ENCODE measurements at places on chromosomes 2 and 18.

DNA sequence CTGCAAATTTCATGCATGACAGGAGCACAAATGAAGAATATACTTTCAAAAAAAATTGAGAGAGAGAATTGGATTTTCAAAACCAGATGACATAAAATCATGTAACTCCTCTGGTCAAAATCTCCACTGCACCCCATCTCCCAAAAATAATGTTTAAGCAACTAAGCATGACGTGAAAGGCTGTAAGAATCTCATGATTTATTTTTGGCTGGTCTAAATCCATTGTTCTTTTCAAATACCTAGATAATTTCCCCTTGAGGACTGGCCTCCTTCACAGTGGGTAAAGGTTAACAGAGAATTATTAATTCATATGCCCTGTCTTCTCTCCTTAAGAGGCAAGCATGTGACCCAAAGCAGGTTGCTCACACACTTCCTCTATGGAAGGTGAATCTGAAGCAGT is 101.5 kb upstream of the CCDC195 start:
- no peak for DNase-seq

DNA sequence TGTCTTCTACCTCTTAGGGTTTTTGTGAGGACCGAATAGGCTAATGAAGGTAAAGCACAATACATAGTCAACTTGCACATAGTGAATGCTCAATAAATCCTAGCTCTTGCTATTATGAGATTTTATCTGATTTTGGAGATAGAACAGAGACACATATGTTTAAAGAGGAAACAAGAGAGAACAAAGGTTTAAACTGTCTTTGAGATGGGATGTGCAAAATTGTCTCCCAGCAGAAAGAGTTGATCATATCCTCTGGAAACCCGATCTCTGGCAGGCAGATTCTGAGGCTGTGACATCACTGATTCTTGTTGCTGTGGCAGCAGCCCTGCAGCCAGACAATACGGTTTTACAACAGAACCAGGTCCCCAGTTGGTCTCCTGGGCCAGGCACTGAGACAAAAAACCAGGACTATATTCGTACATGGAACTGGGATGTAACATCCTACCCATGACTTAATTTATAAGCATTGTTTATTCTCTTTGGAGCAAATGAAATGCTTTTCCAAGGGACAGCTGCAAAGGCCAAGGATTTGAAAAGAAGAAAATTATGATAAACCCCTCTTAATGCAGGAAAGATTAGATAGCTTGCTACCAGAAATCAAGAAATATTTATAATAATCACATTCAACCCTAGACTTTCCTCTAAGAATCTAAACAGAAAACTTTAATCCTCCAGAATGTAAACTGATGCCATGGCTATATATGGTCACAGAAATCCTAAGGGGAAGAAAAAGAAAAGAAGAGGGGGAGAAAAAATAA is 80.2 kb downstream of the SLC8A1 start:
- no peak for DNase-seq

GRCh38 chr18:58373481-58373880 is 255.4 kb downstream of the ALPK2 start:
- DNase-seq, result no peak

- no peak for DNase-seq
These were observed 35.9 kb upstream of the MRPL19 start for GRCh38 chr2:75610671-75611070.

DNA sequence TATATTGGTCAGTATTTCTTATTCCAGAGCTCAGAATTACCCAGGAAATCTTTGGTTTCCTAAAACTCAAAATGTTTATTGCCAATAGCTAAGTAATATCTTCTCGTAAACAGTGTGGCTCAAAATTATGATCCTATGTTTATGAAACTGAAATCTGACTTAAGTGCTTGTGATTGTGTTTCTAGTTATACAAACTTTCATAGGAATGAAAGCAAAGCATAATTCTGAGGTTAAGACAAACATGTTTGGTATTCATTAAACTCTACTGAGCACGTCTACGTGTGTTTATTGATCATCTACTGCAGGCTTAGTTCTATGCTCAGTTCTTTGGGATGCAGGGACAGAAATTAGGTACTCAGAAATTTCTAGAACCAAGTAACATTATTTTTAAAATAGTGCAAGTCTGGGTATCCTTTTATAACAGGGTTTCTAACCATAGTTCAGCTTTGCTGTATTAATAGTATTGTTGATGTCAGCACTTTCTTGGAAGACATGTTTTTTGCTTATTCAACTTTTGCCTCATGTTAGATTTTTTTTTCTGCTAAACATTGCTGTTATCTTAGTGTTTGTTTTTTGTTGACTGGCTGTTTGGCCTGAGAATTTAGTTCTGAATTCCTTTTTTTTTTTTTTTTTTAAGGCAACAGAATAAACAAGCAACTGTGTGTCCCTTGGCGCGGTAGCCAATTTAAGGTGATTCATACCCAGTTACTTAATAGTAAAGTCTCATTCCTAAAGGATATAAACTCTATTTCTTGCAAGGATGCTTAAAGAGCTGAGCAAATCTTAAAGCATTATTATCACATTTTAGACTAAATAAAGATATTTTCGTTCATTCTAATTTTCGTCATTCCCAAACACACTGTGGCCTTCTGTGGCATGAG is 31.3 kb downstream of the PTPRM start:
- no peak for DNase-seq

GRCh38 chr2:180443888-180444287 is 436.8 kb upstream of the CWC22 start:
- no peak for DNase-seq

DNA sequence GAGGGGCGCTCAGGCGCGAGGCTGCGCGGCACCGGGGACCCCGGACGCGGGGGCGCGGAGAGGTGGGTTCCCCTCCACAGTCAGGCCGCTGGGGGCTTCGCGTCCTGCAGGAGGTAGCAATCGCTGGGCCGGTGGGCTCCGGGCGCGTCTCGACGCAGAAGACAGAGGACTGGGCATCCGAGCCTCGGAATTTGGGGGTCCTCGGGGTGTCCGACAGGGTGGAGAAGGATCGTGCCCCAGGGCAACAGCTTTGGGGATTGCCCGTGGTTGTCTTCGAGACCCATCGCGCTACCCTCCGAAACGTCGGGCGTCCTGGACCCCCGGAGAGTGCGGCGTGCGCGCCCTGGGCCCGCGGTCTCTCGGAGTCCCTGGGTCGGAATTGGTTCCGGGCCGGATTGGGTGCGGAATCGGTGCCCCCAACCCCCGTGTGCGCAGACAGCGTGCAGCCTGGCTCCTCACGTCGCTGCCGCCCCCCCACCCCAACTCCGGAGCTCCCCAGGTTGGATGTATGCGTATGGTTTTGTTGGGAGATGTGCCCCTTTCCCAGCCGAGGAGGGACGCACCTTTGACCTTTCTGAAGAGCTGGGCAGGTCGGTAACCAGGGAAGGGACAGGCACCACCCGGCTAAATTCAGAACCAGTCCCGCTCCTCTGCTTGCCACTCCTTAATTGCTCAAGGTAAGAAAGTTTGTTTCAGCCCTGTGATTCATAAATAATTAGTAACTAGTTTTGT is 750 bp downstream of the NPAS2 start:
- DNase-seq, result no peak

DNA sequence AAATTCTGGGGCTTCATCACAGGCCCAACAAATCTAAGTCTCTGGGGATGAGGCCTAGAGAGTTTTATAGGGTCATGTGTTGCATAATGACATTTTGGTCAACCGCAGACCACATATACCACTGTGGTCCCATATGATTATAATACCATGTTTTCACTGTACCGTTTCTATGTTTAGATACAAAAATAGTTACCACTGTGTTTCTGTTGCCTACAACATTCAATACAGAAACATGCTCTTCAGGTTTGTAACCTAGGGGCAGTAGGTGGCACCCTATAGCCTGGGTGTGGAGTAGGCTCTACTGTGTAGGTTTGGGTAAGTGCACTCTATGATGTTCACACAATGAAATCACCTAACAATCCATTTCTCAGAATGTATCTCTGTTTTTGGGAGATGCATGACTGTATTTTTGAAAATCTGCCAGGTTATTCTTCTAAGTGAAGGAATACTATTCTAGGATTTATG is 485.2 kb downstream of the PTPRM start:
- no peak for DNase-seq

GRCh38 chr2:209331291-209331844 is 92.5 kb upstream of the MAP2 start:
- DNase-seq, result no peak

GRCh38 chr18:54647176-54647575 is 56.1 kb downstream of the DYNAP start:
- DNase-seq, result no peak

GRCh38 chr2:236769981-236770671 is 200.5 kb downstream of the ACKR3 start:
- DNase-seq, result no peak

DNA sequence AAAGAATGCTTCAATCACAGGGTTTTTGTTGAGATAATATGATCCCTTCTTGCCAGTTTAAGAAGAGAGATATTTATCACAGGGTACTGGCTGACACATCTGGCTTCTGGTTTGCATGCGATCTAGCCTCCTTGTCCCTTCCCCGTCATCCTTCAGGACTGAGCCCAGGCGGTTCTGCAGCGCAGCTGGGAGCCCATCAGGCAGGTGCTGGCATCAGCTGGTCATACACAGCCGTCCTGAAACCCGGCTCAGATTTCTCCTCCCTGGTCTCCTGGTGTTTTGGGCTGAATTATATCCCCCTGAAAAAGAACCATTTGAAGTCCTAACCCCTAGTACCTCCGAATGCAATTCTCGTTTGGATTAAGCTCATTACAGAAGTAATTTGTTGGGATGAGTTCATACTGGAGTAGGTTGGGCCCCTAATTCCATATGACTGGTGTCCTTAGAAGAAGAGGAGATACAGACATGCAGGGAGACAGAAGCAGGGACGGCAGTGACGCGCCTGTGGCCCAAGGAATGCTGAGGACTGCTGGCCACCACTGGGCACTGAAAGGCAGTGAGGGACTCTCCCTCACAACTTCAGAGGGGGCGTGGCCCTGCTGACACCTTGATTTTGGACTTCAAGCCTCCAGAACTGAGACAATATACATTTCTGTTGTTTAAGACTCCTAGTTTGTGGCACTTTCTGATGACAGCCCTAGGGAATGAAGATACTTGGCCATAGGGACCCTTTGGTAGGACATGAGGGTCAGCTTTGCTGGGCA is 83.9 kb upstream of the ODC1 start:
- no peak for DNase-seq

DNA sequence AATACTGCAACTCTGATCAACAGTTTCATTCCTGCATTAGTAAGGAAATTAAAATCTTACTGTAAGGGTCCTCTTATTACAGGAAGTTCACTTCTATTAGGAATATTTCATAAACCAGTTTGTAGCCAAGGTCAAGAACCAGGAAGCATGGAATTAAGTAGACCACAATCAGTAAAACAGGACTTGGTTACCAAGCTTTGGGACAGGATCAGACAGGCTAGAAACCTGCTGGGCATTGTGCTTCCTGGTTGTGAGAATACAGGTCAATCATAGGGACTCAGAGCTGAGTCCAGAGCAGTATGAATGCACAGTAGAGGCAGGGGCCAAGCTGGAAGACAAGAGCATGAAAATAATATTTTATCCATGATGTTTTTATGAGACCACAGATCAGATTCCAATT is 248.0 kb downstream of the IKZF2 start:
- no peak for DNase-seq

DNA sequence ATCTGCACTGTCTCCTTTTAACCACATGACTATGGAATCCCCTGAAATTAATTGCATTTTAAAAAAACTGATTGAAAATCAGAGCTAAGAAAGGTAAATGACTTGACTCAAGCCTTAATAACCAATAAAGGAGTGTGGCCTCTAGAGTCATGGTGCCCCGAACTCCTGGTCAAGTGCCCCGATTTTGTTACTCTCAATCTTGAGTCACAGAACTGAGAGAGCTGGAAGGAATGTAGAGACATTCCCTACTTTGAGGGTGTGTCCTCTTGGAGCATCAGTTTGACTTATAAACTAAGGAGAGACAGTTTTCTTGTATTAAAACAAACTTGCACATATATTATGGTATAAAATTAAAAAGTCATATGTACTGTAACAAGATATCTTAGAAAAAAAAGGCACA is 2.4 kb downstream of the WDR43 start:
- no peak for DNase-seq

- no peak for DNase-seq
These were observed 6.6 kb upstream of the PROM2 start for GRCh38 chr2:95267458-95268210.

DNA sequence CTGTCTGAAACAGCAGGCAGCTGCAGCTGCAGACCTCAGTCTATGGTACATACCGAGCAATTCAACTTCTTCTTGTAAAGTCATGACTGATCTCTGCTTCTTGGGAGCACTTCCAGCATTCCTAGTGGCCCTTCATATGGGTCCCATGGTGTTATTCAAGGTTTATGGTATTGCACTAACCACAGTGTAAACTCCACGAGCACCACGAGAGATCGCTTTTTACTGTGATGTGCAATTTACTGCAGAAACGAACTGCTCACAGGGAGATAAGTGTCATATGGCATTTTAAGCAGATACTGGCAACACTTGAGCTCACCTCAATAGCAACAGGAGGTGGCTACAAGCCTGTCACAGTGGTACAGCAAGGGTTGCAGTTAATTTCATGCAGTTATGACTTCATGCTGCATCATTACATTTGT is 38.6 kb upstream of the SH3BP4 start:
- DNase-seq, result no peak

GRCh38 chr2:66803726-66804125 is 368.8 kb downstream of the MEIS1 start:
- no peak for DNase-seq

Measured in stimulated activated CD4-positive, alpha-beta T cell treated with anti-CD3 and anti-CD28 coated beads, TNF-alpha, amount 100 ng/mL, for 24 hours (primary cell).